Stimulated activated CD4-positive, alpha-beta T cell treated with anti-CD3 and anti-CD28 coated beads, Interleukin-12 subunit alpha, Interleukin-12 subunit beta, amount 100 ng/mL, for 4 hours (primary cell): ENCODE measurements at places on chromosomes 1 and 21.

DNA sequence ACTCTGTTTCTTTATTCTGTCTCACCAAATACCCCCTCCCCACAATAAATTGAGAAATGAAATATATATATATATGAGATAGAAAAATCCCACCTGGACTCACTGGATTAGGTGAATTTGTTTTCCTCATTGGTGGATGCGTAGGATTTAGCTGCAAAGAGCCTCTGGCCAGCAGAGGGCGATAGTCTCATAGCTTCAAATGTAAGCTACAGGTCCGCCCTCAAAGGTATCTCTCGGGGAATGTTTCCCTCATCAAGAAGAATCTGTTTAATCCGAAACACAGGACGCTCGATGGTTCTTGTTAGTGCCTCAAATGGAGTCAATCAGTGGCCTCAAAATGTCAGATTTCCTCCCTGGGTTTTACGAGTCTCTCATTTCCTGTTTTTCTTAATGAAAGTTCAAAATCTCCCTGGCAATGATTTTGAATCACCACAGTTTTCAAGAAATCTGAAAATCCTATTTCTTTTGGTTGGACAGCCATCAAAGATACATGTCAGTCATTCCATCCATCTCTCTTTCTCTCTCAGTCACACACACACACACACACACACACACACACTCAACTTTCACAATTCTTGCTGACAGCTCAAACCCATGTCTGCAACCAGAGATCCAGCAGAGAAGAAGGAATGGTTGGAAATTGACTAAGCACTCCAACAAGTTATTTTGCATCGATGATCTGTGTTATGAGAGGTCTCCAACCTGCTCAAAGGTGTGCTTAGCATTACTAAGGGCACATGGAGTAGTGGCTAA lies 13.9 kb upstream of the CAMK1G start:
- peak; percentile 75 for DNase-seq

GRCh38 chr1:167673265-167673664 lies 43.2 kb downstream of the RCSD1 start:
- DNase-seq: no peak

DNA sequence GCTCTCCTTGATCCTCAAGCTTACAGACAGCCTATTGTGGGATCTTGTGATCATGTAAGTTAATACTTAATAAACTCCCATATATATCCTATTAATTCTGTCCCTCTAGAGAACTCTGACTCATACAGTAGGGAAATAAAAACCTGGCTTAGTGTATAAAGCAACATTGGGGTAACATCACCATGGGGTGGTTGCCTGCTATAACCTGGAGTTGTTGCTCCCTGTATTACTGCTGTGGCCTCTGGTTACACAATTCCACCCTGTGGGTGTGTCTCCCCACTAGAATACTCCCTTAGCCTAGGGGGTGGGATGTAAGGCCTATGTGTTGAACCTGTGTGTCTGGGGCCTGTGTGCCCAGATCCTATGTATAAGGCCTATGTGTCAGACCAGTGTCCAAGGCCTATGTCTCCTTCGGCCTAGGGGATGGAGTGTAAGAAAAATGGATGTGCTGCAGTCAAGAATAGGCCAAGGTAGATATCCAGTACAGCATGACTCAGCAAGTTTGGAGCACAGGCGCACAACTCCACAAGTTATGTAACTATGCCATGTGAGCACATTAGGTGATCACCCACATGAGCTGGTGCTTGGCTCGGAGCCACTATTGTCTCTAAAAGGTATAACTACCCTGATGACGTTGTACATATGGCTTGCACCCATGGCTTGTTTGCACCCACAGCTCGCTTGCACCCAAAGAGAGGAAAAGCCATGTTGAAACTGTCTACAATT lies 96.8 kb upstream of the C1orf21 start:
- no peak for DNase-seq

DNA sequence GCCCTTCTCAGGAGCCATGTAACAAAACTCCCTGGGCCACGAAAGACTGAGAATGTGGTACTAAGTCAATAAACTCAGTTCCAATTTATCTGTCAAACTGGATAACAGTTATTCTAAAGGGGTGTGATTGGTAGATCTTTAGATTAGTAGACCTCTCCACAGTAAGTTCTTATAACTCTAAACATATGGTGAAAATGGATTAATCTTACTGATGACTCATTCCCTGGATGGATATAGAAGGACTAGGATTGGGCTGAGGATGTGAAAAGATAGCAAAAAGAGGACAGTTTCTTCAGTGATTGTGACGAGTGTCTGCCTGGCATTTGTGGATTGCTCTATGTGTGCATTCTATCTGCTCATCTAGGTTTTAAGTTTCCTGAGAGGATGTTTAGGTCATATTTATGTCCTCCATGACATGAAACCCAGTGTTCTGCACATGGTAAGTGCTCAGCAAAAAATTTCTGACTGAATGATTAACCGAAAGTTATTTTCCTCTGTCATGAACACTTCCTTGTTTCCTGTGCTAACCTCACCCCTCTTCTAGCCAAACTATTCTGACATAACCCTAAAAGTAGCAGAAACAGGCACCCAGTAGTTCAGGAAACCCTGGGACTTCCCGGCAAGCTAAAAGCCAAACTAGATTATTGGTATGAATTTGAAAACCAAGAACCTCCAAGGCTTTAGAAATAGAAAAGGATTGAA lies 397.5 kb upstream of the PLXNA2 start:
- no peak for DNase-seq

DNA sequence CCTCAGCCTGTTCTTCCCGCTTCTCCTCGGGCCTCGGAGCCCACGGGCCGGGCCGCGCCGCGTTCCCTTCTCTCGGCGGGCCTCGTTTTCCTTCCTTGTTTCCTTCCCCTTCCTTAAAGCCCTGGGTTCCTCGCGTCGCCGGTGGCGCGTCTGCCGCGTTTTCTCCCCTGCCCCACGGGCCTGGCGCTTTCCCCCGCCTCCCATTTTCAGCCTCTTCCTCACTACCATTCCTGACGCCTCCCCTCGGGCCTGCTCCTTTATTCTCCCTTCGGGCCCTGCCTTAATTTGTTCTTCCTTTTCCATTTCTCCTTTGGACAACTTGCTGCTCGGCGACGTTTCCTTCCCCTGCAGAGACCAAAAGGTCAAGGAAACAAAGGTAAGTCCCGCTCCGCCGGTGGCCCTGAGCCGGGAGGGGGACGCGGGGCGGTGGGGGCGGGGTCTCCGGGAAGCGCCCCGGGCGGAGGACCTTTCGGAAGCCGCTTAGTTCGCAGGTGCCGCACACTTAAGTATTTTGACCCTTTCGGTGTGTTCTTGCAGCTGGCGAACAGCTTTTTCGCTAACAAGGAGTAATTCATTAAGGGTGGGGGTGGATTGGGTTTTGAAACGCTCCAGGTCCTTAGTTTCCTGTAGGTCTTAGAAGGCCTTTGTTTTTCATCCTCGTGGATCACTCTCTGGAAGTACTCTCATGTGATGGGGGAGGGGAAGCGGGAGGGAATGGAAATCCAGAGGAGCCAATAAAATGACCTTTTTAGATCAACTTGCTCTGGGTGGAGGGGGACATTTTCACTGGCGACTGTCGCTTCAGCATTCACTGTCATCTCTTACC lies 780 bp downstream of the YTHDF2 start:
- DNase-seq: peak; percentile 49

GRCh38 chr1:75423616-75424015 lies 187.3 kb downstream of the SLC44A5 start:
- DNase-seq: no peak
